Fibroblast of skin of left biceps (primary cell): ENCODE measurements at places on chromosomes 13 and 19.

DNA sequence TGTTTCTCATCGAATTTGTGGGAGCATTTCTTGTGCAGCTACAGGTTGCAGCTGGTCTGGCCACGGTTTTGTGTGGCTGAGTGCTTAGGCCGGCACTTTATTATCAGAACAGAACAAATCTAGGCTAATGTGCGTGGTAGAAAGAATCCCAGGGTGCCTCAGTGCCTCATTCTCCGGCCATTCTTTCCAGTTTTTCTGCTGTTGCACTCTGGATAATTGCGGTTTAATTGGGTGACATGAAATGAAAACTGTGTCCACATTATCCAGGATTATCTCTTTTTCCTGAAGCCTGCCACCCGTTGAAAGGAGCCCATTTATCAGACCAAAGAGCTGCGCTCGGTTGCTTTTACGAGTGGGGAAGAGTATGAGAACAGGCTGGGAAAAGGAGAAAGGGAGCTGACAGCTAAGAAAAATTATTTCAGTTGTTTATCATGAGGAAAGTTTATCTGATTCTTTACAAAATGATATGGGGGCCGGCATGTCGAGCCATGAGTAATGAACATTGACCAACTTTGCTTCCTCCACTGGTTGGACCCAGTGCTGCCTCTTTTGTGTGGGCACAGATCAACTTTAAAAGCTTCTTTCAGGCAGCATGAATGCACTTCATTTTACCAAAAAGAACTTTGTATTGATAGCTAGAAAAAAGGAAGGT is 117.0 kb upstream of the SOX21 start:
- no peak for DNase-seq

DNA sequence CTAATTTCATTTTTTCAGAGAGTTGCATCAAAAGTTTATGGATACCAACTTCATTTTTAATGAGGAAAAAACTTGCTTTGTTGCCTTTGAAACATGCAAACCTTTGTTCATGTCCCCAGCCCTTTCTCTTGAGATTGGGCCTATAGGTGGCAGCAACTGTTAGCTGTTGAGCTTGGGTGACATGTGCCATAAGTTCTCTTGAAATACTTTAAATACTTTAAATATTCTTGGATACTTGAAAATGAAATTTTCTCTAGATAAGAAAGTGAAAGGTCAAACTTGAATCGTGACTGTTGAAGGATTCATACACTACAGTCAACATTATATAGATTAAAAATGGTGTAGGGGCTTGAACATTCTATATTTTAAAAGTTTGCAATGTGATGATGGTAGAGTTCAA is 294.9 kb downstream of the NDFIP2 start:
- peak; percentile 61 for DNase-seq

DNA sequence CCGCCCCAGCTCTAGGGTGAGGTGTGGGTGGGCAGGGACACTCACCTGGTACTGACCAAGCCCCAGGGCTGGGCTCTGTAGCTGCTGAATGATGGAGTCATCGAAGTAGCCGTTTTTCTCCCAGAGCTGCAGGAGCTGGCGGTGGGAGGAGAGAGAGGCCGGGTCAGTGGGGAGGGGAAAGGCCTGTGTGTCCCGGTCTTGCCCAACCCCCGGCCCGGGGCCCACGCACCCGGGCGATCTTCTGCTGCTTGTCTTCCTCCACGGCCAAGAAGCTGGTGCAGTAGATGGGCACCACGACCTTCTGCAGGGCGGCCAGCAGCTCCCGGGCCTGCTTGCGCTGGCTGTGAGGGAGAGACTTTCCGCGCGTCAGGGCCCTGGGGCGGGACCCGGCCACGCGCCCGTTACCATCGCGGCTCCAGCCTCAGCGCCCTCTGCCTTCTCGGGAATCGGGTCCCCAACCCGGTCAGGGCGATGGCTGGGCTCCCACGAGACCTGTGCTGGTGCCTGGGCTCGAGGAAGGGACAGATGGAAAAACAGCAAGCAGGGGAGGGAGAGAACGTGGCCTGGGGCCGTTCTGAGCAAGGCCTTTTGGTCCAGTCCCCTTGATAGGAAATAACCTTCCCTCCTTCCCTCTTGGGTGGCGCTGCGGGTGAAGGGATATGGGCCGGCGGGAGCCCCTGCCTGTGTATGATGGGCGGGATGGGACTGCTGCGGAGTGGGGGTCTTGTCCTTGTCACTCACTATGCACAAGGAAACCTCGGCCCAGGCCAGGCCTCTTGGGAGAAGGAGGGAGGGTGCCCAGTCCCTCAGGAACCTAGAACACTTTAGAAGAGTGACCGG is 11.5 kb downstream of the CHERP start:
- DNase-seq = no peak

- DNase-seq = no peak
Observed at GRCh38 chr19:49064768-49065611, at the start of gene NTF4. Gene NTF4 (minus strand): TSS chr19:49064818. CDS start chr19:49061997, 2,821 bp downstream.

- DNase-seq = no peak
Observed at GRCh38 chr19:47765523-47766358, 12.8 kb upstream of the SELENOW start.

DNA sequence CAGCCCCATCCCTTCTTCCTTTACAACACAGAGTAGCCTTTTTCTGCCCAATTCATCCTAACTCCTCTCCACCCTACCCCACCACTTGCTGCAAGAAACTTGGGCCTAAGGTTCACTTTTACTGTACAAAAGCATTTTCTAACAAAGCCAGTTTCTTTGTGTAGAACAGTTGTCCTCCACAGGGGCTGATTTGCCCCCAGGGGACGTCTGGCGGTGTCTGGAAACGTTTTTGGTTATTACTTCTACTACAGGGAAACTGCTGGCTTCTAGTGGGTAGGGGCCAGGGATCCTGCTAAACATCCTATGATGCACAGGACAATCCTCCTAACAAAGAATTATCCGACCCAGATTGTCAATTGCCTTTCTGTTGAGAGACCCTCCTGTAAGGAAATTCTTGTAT is 7.3 kb upstream of the LMO7 start:
- no peak for DNase-seq

DNA sequence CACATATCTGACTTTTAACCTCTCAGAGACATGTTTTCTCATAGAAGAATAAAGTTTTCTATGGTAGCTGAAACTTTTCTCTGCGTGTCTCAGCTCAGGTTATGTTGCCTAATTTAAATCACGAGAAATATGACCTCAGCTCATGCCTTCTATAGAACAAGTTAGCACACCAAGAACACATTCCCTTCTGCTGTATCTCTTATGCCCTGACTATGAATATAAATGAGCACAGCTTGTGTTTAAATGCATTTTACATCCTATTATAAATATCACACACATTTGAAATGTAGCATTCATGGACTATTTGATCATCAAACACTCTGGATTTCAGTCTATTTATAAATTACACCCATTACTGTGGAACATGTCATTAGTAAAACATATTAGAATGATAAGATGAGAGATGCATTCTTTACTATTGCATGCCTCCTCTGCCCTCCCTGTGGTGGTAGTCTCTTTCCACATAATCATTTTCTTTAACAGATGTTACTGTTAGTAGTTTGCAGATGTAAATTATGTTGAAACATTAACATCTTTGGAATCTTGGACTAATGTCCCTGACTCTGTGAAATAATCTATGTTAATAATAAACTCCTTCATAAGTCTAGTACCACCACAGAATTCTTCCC is 2044.9 kb upstream of the PCDH20 start:
- peak; percentile 52 for DNase-seq

DNA sequence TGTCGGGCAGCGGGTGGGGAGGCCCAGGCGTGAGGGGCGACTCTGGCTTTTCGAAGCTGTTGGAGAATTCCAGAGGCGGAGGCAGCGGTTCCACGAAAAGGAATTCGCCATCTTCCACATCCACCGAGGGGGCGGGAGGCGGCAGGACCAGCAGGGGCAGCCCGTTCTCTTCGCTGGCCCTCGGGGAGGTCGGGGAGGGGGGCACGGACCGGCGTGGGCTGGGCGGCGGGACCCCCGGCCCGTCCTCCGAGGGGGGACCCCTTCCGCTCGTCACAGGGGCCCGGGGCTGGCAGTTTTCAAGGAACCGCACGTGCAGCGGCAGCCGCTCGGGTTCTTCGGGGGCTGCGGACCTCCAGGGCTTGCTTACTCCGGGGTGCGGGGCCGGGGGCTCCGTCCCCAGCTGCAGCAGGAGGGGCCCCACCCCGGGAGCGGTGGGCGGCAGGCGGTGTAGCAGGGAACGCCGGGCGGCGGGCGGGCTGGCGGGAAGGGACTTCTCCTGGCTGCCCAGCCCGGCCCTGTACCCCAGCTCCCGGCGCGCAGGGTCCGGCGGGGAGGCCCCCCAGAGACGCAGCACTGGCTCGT is 18.0 kb downstream of the C19orf81 start:
- no peak for DNase-seq

DNA sequence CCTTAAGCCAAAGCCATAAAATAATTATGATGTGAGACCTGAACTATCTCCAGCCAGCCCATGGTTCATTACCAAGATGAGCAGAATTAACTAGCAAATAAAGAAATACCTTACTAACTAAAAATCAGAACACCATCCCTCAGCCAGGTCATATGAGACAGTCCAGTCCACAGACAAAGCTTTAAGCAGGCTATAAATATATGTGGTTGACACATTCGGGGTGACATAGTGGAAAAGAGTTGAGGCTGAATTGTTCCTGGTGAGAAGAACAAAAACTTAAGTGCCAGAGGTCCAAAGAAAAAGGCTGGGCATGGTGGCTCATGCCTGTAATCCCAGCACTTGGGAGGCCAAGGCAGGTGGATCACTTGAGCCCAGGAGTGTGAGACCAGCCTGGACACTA is 30.9 kb downstream of the ENOX1 start:
- DNase-seq = no peak

GRCh38 chr13:90565985-90566713 is 781.3 kb upstream of the MIR17HG start:
- no peak for DNase-seq

- DNase-seq = no peak
Observed at GRCh38 chr13:113802761-113803160, 43.7 kb downstream of the TMEM255B start.
